ENCODE measurements at places on chromosomes 7 and 10. TPM values are rescaled to one million over a fixed set of nuclear protein-coding genes. Genes with fewer than 3 reads are reported as not detected.

DNA sequence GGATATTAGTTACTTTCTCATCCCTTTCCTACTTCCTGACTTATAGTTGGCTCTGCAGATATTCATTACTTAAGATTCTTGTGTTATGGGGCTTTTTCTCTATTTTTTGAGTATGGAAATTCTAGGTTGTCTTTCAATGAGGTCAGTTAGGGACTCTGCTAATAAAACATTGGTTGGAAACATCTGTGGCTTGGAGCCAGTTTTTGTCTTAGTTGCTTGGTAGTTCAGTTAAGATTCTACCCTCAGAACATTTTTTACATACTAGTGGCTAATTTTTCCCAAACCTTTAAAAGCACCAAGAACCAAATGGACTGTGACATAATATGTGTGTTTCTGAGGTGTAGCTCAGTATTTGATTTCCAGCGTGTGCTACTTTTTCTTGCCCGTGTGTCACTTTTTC is 305.6 kb upstream of the FZD1 start:
- DNase-seq = no peak

The ZWINT gene
- 12.0 TPM for total RNA-seq

DNA sequence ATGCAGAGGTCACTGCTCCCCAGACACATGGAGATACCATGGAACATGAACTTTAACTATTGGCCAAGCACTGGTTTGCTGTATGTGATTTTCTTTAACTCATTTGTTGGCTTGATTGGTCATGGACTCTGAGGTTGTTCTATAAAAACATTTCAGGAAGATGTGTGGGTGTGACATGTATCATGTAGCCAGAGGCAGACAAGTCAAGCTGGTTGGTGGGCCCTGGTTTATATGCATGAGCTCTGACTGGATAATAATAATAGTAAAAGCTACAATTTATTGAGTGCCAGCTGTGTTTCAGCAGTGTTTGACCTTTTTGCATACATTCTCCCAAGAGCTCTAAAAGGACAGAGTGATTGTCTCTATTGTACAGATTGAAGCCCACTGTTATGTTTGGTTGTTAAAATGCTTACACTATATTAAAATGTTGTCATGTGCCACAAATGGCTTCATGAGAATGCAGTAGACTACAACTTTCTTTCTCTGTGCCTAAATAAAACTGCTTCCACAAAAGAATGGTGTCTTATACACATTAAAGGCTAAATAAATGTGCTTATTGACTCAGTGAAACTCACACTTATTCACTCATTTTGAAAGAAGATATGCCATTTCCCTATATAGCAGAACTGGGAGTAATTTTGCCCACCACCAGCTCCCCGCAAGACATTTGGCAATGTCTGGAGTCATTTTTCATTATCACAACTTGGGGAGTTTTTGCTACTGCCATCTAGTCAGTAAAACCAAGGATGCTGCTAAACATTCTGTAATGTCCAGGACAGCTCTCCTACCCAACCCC is 243.6 kb upstream of the NFE2L3 start:
- no peak for DNase-seq

GRCh38 chr7:40133561-40134427 is 628 bp downstream of the MPLKIP start:
- no peak for DNase-seq

- no peak for DNase-seq
Observed at GRCh38 chr7:149261316-149261828, 624 bp upstream of the ZNF783 start.

The CNNM1 gene
- total RNA-seq = 0.24 TPM

DNA sequence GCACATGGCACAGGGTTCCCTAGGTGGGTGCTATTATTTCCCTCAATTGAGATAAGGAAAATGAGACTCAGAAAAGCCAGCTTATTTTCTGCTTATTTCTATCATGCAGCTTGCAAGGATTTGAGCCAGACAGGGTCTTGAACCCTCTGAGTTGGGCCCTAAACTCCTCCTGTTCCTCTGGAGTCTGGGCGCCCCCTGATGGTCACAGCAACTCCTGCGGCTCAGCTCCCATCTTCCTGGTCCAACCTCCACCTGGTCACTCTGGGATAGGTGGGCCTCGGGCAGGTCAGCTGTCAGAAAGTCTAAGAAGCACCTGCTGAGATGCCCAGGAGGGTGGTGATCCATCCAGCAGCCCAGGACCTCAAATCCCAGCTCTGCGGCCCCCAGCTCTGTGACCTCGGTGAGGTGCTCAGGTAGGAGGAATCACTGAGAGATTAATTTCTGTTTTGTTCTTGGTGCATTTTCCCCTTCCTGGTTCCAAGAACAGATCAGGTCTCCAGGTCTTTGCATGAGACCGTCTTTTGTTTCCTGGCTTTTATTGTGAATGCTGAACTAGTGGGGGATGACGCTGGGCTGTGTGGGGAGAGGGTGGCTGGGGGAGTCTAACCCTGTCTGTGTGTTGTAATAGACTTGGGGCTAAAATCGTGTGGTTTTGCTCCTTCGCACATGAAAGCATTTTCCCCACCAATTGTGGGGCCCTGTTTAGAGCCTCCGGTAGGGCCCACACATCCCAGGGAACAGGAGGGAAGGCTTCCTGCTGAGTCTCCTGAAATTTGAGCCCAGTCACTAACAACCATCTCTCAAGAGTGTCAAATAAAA is 32.8 kb downstream of the TMEM130 start:
- no peak for DNase-seq

- no peak for DNase-seq
Observed at GRCh38 chr10:45599021-45599603, 73.5 kb downstream of the ZFAND4 start.

The SCART1 gene
- 2.1 TPM for total RNA-seq

DNA sequence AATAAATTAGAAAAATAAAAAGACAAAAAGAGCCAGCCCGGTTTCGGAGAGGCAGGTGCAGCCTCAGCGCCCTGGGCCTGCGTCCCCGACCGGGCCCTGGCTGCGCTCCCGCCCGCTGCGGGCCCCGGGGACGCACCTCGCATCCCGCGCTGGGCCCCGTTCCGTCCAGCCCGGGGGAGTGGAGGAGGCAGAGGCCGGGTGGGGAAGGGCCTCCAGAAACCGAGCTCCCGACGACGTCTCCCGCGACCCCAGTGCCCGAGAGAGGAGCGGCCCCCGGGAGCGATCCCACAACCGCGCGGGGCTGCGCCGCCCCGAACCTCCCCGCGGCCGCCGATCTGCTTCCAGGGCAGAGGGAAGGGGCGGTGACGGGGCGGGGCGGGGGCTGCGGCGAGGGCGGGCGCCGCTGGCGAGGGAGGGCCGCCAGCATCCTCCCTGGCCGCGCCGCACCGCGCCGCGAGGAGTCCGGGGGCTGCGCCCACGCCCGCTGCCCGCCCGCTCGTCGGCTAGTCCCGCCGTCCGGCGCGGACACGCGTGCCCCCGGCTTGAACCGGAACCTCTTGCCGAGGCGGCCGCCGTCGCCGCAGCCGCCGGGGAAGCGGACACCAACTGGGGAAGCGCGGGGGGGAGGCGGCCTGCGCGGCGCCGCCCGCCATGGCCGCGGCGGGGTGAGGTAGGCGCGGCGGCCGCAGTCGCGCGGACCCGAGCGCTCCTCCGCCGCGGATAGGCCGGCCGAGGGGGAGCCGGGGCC is at the start of gene CCNY:
Gene CCNY, plus strand, starts transcription at position 426 of the 748 bp plus-strand sequence. CDS start 545 bp downstream, outside the sequence.
- DNase-seq = peak; percentile 73

The ADIRF gene
- total RNA-seq = 147 TPM

The CCDC136 gene
- total RNA-seq = 1.5 TPM

GRCh38 chr10:123249894-123250293 is 95.7 kb downstream of the BUB3 start:
- DNase-seq = no peak

GRCh38 chr10:61284222-61284890 is 168.8 kb downstream of the TMEM26 start:
- DNase-seq = no peak

The IDI2 gene
- total RNA-seq = not detected

DNA sequence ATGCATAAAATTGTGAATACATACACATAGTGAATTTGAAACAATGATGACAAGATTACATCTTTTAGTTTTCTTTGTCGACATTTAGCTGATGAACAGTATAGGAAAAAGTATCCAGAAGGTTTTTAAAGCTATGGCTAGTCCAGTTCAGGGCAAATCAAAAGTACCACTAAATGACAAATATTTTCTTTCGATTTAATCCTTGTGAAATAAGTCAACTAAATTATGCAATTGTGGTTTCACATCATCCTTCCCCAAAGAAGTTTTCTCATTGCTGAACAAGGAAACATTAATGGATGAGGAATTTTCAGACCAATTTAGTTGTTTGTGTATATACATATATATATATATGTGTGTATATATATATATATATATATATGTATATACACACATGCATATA is 774.0 kb downstream of the DNAJB9 start:
- DNase-seq = no peak

- DNase-seq = no peak
Observed at GRCh38 chr10:63115732-63116383, 17.3 kb upstream of the NRBF2 start.

DNA sequence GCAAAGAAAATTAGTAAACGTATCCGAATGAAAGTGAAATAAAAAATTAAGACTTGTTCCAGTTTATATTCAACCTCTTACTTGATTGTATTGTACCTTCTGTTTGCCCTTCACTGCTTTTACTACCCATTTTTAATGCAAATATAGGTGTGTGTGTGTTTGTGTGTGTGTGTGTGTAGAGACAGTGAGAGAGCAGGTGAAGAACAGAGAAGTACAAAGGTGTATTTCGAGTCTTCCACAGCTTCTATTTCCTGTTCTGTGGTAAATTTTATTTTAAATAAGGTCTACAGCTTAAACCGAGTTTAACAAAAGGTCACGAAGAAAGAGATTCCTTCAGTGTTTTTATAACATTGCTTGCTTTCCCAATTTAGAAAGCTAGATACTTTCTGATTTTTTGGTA is 12.7 kb upstream of the SVIL start:
- DNase-seq = no peak

The OR2A5 gene
- total RNA-seq = not detected

The CLCN1 gene
- not detected for total RNA-seq

The STEAP1B gene
- total RNA-seq = not detected

DNA sequence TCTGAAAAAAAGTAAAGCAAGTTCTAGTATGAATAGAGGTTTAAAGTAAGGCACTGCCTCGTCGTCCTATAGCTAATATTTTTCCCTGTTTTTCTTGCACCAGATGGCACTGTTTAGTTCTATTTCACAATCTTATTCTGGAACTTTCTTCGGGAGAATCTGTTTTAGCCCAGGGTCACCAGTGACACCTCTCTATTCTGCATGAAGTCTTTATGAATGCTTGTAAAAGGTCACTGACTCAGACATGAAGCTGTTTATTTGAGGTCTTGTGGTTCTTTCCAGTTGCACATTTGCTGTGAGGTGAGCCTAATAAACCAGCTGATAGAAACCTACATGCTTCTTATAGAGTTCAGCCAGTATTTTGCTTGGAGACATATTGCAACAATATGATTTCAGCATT is 444.3 kb downstream of the AUTS2 start:
- no peak for DNase-seq

DNA sequence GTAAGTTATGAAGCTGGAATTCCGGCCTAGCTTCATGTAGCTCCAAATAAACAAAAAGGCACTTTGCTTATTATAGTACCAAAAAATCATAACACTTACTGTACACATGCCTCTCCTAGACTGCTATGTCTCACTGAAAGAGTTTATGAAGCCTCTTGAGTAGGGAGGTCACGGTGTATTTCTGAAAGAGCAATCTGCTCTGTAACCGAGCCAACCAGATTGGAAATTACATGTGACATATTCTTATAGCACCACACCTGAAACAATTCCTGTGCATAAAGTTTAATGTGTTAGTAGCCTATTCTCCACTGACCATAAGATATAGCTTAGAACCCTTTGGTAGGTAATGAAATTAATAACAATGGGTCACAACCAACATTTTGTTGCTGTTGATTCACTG is 1.3 kb upstream of the FAM3C start:
- no peak for DNase-seq

DNA sequence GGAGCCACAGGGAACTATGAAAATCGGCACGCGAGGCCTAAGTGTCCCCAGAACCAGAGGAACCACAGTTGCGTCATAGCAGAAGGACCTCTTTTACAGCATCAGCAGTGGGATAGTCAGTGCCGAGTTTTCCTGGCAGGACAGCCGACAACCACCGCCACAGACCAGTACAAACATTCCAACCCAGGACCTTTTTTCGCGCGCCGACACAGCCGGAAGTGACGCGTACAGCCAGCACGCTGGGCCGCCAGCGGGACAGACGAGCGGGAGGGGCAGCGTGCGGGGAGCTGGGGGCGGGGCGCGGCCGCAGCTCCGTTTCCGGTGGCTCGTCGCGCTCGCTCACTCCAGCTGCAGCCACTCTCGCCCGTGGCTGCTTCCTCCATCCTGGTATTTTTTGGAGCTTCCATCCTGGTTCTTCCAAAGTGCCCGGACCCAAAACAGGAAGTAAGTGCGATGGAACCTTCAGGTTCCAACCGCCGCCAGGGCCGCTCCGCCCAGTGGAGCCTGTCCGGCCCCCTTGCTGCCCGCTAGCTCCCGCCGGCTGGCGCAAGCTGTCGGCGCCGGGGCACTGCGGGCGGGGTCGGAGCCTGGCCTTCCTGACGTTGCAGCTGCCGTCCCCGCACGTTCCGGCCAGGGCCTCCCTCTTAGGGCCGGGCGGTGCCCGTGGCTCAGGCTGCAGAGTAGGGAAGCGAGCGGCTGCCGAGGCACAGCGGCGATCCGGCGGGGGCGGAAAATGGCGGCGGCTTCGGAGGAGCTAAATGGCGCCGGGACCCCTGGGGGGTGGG is at the start of gene DMTF1:
Gene DMTF1, plus strand, starts transcription at position 342 of the 785 bp plus-strand sequence. CDS start 12,489 bp downstream, outside the sequence.
- DNase-seq = peak; percentile 95
